NCI-H1048 (cell line): ENCODE measurements at places on chromosomes 5 and 9.

GRCh38 chr5:169300468-169301385, at the start of gene SLIT3:
Gene SLIT3, minus strand, starts transcription at chr5:169301139. Its CDS starts 430 bp downstream, at chr5:169300709.
- DNase-seq: no peak

DNA sequence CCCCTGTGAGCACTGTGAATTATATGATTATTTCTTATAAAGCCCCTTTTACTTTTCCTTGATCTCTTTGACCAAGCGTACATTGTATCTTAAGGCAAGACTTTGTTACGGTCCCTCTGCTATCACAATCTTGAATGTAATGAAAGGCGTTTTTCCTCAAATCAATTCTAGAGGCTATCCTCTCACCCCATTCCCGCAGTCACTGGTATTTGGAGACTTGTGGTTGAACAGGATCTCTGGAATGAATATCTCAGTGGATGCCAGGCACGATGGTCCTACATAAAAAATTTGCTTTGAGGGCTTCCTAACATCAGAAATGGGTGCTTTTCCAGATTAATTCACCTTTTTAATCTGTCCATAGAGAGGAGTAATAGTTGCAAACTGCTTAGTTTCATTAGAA, 151.4 kb upstream of the PAPPA start:
- no peak for DNase-seq

GRCh38 chr9:121645853-121646807, 5.3 kb upstream of the DAB2IP start:
- no peak for DNase-seq

DNA sequence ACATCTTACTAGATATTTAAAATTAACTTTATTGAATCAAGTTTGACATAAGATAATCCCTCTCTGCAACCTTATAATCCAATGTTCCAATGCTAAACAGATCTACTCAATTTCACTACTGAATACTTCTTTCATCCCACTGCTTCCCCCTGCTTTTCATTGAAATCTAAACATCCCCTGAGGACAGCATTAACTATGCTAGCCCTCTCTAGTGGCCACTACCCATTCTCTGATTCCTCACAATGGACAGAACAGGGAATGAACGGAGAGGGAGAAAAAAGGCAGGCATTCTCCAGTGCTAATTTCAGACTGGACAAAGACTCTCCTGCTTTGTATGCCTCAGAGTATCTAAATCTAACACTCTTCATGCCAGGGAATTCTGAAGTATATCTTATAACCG, 54.3 kb upstream of the RGS7BP start:
- no peak for DNase-seq
